ENCODE measurements at places on chromosomes 4 and X.

GRCh38 chr4:23934915-23935314 is 45.1 kb upstream of the PPARGC1A start:
- DNase-seq, result no peak

GRCh38 chrX:131816551-131817136 is 206.5 kb upstream of the STK26 start:
- no peak for DNase-seq

DNA sequence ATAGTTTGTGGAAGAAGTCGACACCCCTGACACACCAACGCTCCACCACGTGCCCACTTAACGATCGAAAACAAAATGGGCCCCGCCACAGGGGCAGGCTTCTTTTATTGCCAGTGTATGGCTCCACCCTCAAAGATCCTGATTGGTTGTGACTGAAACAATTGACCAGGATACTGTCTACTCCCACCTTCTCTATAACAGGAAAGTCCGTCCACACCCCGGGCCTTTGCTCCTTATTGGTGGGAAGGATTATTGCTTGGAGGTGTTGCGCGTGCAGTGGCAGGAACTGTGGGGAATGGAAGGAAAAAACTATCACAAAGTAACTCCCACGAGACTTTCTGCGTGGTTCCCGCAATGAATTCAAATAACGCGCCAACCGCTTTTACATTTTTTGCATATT is at the start of gene USP26:
Gene USP26 (minus strand): TSS at position 79 of the 400 bp plus-strand sequence. CDS start 68,889 bp downstream, outside the sequence.
- no peak for DNase-seq

DNA sequence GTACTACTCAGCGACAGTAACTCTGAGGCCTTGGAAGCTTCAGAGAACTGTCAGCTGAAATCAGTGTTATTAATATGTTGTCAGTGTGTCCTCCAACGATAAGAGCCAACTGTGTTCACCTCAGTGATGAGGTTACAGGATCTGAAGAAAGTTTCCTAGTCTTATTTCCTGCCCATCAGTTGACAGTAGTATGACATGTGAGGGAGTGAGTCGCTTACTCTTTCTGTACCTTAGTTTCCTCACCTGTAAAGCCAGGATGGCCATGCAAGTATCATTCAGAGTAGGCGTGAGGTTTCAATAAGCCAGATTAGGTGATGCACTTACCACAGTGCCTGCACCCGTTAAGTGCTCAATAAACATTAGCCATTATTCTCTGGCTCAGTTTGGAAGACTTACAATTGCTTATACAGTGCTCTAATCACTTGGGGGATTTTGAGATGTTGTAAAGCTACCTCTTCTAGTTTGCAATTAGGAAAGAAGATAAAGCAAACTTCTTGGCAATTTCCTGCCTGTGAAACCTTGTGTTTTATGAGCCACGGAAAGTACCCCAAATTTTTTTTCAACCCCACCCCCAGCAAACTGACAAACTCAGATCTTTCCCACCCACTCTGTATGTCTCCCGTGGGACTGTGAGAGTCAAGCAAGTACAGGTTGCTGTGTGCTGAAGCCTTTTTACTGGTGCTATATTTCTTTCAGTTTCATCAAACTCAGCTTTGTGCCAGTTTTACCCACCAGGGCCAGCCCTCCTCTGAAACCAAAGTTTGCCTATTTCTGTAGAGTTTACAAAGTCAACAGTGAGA is 62.2 kb downstream of the ANXA3 start:
- DNase-seq, result no peak

DNA sequence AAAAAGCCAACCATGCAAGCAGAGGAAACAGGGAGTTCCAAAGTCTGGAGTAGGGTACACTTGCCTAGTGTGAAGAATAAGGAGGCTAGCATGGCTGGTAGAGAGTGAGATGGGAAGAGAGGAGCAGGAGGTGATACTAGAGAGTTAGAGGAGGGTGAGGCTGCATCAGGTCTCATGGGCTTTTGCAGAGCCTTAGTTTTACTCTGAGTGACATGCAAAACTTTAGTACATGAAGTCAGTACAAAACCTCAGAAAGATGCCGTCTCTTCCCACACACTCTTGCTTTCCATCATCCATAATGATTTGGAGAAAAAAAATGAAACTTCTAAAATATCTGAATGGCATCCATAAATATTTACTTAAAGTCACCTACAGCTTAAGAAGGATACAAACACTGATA is 5.0 kb downstream of the OPRPN start:
- DNase-seq, result no peak

DNA sequence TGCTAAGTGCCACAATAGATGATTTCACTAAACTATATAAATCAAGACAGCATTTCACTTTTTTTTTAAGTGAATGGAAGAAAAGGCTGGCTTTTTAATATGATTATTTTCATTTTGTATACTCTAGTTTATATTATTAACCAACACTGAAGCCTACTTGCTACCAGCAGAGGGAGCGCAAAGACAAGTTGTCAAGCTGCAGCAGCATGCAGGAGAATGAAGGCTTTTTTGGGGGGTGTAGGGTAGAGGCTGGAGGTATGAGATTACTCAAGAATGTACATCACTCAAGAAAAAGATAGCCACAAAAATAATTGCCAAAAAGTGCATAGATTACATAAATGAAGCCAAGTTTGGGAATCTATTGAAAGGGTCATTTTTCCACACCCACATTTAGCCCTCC is 519.5 kb downstream of the FGF13 start:
- peak; percentile 61 for DNase-seq

DNA sequence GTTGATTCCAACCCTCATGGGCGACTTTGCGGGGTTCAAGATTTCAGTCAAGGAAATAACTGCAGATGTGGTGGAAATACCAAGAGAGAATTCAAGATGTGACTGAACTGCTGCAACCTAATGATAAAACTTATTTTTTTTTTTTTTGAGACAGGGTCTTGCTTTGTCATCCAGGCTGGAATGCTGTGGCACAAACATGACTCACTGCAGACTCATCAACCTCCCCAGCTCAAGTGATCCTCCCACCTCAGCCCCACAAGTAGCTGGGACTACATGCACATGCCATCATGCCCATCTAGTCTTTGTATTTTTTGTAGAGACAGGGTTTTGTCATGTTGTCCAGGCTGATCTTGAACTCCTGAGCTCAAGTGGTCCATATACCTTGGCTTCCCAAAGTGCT is 19.5 kb upstream of the WDFY3 start:
- DNase-seq, result no peak
